EH (cell line): ENCODE measurements at places on chromosomes 1 and 21.

GRCh38 chr1:184388319-184388889 lies 1.6 kb downstream of the C1orf21 start:
- DNase-seq, result peak; percentile 90

DNA sequence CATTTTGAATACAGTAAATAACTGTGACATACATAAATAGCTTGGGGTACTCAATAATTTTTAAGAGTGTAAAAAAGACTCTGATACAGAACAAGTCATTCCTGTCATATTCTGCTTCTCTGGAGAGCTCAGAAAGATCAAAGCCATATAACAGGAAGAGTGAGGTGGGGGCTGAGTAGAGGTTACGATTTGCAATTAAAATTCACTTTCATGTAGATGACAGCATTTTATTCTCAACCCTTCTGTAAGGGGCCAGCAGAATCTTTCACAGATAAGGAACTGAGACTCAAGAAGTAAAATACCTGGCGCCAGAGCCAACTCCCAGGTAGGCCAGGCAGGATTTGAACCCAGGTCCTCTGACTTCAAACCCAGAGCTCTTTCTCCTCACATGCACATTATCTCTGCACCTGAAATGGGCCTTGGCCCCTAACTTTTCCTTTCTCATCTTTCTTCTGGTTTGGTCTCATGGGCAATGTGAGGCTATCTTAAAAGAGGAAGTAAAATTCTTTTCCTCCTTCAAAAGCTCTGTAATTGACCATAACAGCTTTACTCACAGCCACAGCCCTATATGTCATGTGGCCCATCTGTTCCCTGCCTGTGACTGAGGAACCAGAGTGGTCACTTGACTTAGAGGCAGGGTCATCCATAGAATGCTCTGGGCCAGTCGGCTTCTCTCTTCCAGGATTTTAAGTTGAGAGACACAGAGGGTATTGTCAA lies 80.9 kb upstream of the SYT6 start:
- DNase-seq, result no peak

- no peak for DNase-seq
These were observed 87.3 kb downstream of the ITSN1 start for GRCh38 chr21:33729641-33730040.

GRCh38 chr1:59429656-59430055 lies 132.8 kb downstream of the FGGY start:
- DNase-seq, result no peak

DNA sequence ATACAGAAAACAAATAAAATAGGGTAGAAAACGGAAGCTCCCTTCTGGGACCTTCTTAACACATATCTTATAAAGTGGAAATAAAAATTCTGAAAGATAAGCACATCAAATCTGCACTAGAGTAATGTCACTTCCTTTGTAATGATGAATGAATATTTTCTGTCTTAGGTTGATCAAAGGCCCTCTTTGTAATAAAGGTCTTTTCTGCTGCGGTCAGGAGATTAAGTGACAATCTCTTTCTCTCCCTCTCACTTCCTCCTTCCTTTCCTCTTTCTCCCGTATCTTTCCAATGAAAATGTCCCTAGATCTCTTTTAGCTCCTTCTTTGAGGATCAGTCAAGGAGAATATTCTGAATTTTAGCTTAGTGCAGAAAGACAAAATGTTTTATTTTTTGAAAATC lies 33.8 kb downstream of the TMCO1 start:
- DNase-seq, result no peak

DNA sequence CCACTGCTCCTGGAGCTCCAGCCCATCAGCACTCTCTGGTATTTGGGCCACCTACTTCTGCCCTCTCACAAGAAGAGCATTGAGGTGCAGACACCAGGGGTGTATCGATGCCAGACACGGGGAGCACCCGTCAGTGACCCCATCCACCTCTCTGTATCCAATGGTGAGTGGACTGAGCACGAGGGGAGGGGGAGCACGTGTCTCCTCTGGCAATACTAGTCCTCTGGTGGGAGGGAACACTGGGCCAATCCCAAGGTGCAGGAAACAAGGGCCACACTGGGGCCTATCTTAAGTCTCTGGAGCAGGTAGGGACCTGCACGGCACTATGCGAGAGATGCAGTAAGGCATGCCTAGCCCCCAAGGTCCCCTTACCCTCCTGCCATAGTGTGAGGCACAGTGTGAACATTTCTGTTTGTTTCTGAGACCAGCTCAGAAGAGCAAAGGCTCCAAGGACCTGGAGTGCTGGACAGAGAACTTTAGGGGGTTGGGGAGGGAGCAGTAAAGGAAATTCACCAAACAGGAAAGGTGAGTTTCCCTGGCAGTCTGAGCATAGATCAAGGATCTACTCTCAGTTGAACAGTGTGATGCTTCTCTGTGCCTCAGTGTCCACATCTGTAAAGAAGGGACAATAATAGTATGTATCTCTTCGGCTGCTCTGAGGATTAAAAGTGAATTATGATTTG lies 2.3 kb downstream of the FCRLB start:
- DNase-seq, result no peak

DNA sequence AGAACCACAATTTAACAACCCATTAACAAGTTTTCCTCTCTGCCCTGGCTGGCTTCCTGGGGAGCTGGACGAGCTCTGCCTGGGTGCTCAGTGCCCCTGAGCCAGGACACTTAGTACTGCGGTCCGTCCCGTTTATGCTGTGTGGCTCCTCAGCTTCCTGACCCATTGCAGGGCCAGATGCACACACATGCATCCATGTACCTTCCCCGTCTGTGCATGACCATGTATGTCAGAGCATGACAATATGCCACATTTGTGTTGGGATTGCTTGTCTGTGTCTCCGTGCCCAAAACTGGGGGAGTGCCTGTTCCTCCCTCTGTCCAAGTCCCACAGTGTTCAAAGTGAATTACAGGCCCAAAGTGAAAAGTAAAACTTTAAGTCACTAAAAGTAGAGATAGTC lies 9.7 kb upstream of the TFF3 start:
- DNase-seq, result no peak

GRCh38 chr1:230191079-230191804 lies 124.2 kb downstream of the GALNT2 start:
- DNase-seq, result peak; percentile 82

GRCh38 chr1:212667223-212668139 lies 32.2 kb downstream of the BATF3 start:
- DNase-seq, result peak; percentile 99

GRCh38 chr1:101816262-101816661 lies 180.5 kb downstream of the OLFM3 start:
- no peak for DNase-seq

GRCh38 chr1:236868625-236869467 lies 73.8 kb downstream of the MTR start:
- DNase-seq, result peak; percentile 75

- DNase-seq, result no peak
These were observed 27.6 kb downstream of the WNT4 start for GRCh38 chr1:22115286-22115685.
